ENCODE measurements at places on chromosomes 7 and 10.

GRCh38 chr10:116757246-116757645 lies 14.9 kb upstream of the HSPA12A start:
- no peak for ATAC-seq

DNA sequence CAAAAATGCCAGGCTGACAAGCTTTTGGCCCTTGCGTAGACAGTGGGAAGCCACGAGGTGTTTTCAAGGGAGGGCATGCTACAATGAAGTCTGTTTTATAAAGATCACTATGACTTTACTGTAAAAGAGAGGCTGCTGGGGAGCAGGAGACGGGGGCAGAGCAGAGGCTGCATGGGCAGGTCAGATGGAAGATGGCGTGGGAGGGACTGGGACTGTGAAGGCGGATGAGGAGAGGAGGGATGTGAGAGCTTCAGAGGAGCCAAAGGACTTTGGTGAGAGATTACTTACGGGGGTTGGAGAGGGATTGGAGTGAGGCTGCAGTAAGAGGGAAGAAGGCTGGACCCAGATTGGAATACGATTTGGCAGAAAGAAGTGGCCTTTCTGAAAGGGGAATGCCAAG lies 86.6 kb upstream of the PCBD1 start:
- no peak for ATAC-seq

DNA sequence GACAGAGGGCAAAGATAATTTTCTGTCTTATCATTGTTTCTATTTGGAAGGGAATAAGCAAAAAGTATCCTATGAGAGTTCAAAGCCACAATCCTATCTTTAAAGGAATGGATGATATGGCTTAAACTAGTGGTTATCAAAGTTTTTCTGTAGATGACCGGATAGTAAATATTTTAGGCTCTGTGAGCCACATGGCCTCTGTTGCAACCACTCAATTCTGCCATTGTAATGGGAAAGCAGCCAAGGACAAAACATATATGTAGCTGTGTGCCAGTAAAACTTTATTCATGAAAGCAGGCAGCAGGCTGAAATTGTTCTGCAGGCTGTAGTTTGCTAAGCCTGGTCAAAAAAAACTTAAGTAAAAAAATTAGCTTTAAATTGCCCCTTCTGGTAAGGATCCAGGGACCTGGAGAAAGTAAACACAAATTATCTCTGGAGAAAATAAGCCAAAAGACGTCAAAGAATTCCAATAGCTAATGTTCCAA lies 73.3 kb downstream of the THSD7A start:
- ATAC-seq: no peak

DNA sequence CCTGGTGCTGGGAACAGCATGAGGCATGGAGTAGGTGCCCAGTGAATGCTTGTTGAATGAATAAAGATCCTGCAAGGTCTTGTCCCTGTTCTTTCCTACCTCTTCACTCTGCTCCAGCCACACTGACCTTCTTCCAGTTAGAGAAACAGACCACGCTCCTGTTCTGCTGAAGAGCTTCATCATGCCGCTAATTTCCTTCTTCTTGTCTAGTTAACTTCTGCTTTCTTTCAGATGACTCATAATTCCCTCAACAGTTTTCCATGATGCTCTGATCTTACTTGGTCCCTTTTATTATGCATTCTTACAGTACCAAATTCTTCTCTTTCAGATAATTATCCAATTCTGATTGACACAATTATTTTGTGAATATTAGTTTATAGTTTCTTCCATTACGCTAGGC lies 59.5 kb upstream of the C1QL3 start:
- no peak for ATAC-seq

DNA sequence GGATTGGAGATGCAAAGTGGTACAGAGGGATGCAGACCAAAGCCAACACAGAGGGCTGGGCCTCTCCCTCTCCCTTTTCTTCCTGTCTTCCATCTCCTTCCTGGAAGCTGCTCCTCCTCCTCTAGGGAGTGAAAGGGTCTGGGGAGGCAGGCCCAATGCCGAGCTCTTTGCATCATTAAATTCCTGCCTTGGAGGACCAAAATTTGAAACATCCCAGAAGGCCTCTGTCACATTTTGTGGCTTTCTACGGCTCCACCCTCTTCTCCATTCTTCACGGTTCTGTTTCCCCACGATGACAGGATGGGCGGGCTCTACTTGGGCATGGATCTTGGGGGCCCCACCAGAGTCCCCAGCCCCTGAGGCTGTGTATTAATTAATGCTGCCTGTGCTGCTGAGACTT lies 76.4 kb downstream of the NEURL1 start:
- peak; percentile 26 for ATAC-seq

- peak; percentile 72 for ATAC-seq
Measured at GRCh38 chr10:116809483-116810119, 39.7 kb upstream of the ENO4 start.

DNA sequence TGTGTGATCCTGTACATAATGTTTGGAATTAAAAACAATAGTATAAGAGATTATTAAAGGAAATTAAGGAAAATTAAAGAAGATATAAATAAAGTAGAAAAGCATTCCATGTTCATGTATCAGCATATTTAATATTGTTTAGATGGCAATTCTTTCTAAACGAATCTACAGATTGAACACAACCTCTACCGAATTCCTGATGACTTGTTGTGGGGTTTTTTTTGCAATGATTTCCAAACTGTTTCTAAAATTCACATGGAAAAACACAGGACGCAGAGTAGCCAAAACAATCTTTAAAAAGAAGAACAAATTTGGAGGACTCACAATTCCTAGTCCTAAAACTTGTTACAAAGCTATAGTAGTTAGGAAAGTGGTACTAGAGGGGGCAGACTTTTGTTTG lies 573.4 kb upstream of the IGFBP3 start:
- ATAC-seq: no peak

- ATAC-seq: no peak
Measured at GRCh38 chr7:135181929-135182678, 11.6 kb upstream of the CYREN start.

GRCh38 chr10:125811251-125811650 lies 11.8 kb downstream of the UROS start:
- ATAC-seq: peak; percentile 42

- ATAC-seq: 0 out of 3 replicates have a peak, but pooled peaks have one; percentile 25
Measured at GRCh38 chr7:117669818-117670217, 190.0 kb downstream of the CFTR start.

- ATAC-seq: peak; percentile 84
Measured at GRCh38 chr7:17144322-17144721, 154.1 kb upstream of the AHR start.

- no peak for ATAC-seq
Measured at GRCh38 chr10:121288864-121289661, 309.2 kb downstream of the FGFR2 start.

DNA sequence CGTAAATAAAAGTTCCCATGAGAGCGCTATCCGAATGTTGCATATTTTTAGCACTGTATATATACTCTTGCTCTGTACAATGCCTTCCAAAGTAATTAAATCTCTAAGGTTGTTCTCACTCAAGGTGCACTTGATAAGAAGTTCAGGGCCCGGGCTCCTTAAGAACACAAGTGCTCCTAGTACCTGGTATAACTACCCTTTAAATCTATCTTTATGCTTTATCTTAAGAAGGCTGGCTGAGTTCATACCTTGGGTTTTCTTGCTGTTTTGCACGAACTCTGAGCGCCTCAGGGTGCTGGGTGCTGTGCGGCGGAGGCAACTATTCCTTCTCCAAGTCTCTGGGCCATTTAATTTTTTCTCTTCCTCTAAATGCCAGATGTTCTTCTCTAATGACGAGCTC lies 80.4 kb downstream of the DNMBP start:
- no peak for ATAC-seq

DNA sequence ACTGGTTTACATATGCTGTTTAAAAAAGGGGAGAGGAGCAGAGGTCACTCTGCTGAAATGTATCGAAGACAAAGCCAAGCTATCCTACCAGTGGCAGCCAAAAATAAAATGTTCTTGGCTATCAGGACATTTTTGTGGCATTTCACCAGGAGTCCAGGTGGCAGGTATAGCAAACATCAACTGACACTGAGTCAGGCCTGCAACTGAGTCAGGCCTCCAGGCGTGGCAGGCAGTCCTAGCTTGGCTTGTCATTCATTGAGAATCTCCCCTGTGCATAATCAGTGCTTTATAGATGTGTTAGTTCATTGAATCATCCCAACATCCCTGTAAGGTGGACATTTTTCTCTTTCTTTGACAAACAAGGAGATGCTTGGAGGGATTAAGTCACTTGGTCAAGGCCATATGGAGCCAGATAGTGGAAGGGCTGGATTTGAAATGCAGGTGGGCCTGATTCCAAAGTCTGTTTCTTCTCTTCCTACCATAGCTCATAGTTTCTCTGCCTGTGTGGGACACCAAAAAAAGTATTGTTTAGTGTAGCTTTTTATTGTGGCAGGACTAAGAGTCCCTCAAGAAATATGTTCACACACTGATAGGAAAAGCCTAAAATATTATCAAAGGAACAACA lies 4.3 kb downstream of the DYNC1I1 start:
- no peak for ATAC-seq

GRCh38 chr7:113291058-113291457 lies 172.7 kb upstream of the SMIM30 start:
- no peak for ATAC-seq

DNA sequence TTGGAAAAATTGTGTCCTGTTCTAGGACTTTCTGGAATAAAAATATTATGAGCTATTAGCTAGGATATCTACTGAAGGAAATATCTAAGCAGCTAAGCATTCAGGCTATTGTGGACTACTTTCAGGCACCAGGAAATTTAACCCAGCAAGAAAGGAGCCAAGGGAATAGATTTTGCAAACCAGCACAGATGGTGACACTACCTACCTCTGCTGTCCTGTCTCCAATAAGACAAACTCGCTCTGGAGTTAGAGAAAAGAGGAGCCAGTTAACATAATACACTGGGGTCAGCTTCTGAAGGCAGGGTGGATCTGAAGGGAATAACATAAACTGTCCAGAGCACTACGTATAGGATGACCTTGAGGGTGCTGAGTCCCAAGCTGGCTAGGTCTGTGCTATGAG lies 223.7 kb upstream of the PRSS58 start:
- no peak for ATAC-seq

DNA sequence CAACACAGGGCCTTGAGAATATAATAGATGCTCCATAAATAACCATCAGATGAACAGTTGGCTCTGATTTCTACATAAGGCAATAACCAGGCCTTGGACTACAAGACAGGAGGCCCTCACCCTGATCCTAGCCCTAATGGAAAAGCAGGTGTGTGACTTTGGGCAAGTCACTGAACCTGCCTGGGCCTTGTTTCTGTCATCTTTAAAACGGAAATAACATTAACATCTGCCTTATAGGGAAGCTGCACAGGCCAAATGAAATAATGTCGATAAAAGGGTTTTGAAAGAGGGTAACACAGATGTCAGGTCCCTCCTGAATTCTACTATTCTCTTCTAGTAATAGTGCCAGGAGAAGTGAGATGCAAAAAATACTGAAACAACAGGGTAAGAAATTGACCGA lies 20.7 kb downstream of the PIK3AP1 start:
- ATAC-seq: no peak

- no peak for ATAC-seq
Measured at GRCh38 chr7:149306854-149307253, 44.9 kb downstream of the ZNF783 start.

GRCh38 chr7:44307301-44307900 lies 18.0 kb downstream of the CAMK2B start:
- peak; percentile 93 for ATAC-seq

- ATAC-seq: no peak
Measured at GRCh38 chr10:5479481-5480161, 19.7 kb downstream of the CALML5 start.

DNA sequence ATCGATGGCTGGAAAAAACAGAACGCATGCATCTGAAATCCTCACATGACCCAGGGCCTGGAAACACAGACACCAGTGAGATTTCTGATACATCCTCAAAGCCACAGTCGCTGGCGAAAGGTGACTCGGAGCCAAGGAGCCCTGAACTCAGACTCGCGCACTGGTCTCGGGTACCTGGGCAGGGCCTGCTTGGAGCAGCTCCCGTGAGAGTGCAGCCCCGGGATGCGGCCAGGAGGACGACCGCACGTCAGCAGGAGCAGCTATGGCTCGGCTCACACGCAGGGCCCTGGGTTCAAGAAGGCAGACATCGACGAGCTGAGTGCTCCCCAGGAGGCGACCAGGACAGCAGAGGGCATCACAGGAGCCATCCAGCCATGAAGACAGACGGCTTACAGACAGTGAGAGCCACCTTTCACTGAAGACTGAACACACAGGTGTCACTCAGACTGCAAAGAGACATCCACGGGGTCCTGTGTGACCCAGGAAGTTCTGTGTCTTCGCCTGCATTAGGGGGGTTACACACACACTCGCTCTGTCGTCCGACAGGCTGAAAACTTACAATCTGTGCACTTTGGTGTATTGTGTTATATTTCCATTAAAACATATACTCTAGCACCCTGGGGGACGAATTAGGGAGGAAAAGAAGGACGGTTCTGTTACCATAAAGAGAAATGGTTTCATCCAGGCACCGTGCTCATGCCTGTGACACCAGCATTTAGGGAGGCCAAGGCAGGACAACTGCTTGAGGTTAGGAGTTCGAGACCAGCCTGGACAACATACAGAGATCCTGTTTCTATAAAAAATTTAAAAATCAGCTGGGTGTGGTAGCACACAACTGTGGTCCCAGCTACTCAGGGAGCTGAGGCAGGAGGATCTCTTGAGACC lies 227.7 kb downstream of the MAD1L1 start:
- no peak for ATAC-seq

DNA sequence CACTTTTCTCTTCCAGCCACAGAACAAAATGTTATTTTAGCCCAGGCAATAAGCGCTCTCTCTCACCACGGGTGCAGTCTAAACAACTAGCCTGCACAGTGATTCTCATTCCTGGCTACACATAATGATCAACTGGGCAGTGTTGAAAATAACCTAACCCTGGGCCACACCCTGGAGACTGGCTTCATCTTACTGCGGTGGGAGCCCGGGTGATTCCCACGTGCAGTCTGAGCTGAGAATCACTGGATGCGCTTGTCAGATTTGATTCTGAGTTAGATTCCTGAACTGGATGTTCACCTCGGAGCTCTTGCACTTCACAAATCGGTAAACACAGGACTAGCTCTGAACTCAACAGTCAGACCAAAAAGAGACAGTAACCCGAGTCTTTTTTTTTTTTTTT lies 14.9 kb downstream of the ZC3HAV1 start:
- no peak for ATAC-seq

DNA sequence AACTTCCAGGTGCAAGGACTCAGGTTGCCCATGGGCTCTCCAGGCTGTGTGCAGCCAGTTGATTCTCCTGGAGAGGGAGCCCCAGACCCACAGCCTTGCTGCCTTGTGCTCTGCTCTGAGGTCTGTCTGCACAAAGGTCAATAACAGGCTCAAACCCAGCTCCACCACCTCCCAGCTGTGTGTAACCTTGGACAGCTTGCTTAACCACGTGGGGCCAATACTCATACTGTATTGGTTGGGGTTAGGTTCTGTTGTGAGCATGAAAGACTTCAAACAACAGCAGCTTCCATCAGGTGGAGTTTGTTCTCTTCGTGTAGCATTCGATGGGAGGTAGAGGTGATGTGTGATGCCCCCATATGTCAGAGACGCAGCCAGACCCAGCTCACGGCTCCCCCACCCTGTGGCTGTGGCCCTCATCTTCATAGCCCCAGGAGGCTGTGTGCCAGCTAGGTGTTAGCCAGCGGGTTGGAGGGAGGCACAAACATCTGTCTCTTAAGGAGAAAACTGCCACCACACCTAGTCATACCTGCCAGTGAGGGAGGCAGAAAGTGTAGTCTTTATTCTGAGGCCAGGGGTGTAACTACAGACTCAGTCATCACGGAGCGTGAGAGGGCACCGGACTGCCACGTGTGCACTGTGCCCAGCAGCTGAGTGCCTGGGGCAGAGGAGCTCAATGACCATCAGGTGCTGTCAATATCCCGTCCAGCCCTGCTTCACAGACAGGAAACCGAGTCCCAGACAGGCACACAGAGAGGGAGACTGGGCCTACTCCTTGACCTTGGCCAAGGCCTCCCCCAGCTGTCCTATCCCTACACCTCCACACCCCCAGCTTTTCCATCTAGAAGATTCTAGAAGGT lies 8.1 kb upstream of the POLD2 start:
- ATAC-seq: peak; percentile 84

Data from SK-N-SH treated with all-trans-retinoic acid at 6 μM for 48 hours (cell line).